ENCODE measurements at places on chromosomes 11 and 22.

GRCh38 chr11:87972133-87972532, 203.1 kb downstream of the RAB38 start:
- DNase-seq: no peak

- DNase-seq: no peak
Observed at GRCh38 chr11:121337740-121338272, 45.2 kb downstream of the SC5D start.

DNA sequence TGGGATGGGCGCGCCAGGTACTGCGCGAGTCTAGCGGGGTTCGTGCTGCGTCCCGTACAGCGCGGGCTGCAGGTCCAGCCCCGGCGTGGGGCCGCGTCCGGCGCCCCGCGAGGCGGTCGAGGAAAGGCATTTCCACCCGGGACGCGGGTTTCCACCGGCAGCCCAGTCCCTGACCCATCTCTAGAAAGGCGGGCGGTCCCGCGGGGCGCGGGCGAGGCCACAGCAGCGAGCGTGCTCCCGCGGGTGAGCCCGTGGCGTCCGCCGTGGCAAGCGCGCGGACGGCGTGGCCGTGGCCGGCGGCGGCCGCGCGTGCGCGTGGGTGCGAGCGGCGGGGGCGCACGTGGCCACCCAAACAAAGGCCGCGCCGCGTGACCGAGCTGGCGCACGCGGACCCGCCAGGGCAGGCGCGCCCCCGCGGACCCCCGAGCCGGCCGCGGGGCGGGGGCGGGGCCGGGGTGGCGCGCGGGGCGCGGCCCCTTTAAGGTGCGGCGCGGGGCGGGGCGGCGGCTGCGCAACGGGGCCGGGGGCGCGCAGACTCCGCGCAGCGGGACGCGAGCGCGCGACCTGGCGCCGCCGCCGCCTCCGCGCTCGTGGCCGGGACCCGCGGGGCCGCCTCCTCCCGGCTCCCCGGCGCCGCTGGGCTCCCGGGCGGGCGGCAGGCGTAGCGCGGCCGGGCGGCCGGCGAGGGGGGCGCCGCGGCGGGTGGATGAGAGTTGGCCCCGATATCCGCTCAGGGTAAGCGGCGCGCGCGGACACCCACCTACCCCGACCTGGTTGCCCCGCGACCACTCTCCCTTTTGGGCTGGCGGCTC, 39.3 kb upstream of the CELSR1 start:
- DNase-seq: no peak

DNA sequence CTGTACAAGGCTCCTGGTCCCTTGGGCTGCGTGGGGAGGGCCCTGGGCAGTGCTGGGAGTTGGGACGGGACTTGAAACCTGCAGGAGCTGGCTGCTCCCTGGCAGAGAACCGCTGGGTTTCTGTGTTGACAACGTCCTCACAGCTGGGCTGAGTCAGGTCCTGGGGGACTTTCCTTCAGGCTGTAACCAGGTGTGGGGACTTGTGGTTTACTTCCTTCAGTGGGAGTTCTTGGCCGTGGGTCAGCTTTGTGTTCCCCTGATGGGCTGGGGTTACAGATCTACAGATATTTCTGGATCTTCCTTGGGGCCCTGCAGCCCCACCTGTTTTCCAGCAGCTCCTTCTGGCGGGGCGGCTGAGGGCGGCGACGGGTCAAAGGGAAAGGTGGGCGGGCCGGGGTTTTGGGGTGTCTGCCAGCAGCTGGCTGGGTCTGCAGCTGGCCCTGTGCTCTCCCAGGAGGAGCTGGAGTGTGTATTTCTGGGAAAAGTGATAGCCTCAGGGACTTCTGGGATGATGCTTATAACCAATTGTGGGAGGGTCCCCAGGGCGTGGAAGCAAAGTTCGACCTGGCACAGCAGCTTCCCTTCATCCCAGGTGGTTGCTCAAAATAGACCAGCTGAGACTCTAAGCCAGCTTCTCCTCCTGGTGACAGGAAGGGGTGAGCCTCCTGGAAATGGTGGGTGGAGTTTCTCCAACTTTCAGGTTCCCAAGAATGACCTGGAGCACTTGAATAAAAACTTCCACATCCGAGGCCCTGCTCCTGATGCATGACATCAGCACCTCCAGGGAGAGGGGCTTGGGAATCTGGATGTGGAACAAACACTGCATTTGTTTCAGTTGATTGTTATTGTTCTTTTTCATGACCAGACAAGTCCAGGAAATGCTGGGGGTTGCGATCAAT, 19.1 kb downstream of the ST14 start:
- DNase-seq: no peak

DNA sequence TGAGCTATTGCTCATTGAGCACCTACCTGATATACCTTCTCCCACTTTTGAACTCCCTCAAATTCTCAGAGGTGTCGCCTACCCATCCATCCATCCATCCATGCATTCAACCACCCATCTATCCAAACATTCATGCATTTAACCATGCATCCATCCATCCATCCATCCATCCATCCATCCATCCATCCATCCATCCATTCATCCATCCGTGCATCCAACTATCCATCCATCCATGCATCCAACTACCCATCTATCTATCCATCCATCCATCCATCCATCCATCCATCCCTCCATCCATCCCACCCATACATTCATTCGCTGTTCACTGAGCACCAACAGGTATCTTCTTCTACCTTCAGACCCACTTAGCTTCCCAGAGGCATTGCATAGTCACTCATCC, 342.8 kb downstream of the CTTN start:
- DNase-seq: no peak

Data from A172 (cell line).